Liver (tissue), 10 donors: ENCODE measurements at places on chromosomes 6 and 20. TPM values are rescaled to one million over a fixed set of nuclear protein-coding genes. Genes with fewer than 3 reads are reported as not detected.

- no peaks in the 10 kb centered on the region for H3K4me1 ChIP-seq
- H3K27me3 ChIP-seq, result no peaks in the 10 kb centered on the region
- DNase-seq, result no peak
- no peak overlapping the region for H3K4me3 ChIP-seq
- H3K27ac ChIP-seq, result no peak overlapping the region
Observed at GRCh38 chr20:41463567-41463966, 96.9 kb upstream of the EMILIN3 start.

DNA sequence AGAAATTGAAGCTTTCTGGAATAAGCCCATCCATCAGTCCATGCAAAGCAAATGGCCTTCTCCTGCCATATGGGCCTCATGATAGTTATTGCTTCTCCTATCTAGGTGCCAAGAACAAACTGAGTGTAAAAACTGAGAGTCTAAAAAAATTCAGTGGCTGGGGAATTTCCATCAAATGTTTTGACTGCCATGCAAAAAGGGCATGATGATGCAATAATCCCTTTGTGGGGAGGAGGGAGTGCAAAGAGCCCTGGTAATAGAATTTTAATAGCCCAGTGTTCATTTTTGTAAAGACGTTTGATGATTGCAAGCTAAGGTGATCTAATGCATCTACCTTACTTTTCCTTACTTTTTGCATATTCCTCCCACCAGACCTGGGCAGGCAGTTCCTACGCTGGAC lies 683.7 kb downstream of the EPM2A start:
- peaks cover 5% of the 10 kb centered on the region for H3K4me1 ChIP-seq
- H3K27me3 ChIP-seq, result no peaks in the 10 kb centered on the region
- H3K27ac ChIP-seq, result no peak overlapping the region
- no peaks in the 10 kb centered on the region for H3K36me3 ChIP-seq
- DNase-seq, result no peak

- no peaks in the 10 kb centered on the region for H3K4me1 ChIP-seq
- H3K36me3 ChIP-seq, result no peaks in the 10 kb centered on the region
- no peak overlapping the region for H3K27ac ChIP-seq
- no peak overlapping the region for H3K4me3 ChIP-seq
Observed at GRCh38 chr6:47034926-47035325, 7.2 kb downstream of the ADGRF1 start.

GRCh38 chr6:133749427-133749826 lies 139.5 kb upstream of the TCF21 start:
- DNase-seq, result no peak
- no peak overlapping the region for H3K4me3 ChIP-seq
- H3K4me1 ChIP-seq, result no peaks in the 10 kb centered on the region
- no peaks in the 10 kb centered on the region for H3K27me3 ChIP-seq
- no peaks in the 10 kb centered on the region for H3K36me3 ChIP-seq
- H3K27ac ChIP-seq, result no peak overlapping the region

DNA sequence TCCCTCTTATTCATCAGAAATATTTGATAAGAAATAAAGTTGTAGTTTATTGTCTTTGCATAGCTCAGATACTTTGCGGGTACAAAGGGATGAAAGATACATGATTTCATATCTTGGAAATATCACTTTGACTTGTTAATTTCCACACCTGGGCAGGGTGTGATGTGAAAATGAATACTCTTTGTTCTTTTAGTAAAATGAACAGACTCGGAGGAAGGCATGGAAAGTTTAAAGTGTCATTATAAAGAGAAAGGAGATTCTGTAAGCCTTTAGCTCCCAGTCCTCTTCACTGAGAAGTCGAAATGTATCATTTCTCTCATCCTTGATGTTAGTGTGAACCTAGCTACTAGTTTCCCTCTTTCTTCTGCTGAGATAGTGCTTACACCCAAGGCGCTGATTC lies 36.7 kb upstream of the AKIRIN2 start:
- H3K36me3 ChIP-seq, result no peaks in the 10 kb centered on the region
- no peak for DNase-seq
- no peaks in the 10 kb centered on the region for H3K4me1 ChIP-seq
- H3K27me3 ChIP-seq, result no peaks in the 10 kb centered on the region
- no peak overlapping the region for H3K4me3 ChIP-seq
- H3K27ac ChIP-seq, result no peak overlapping the region

DNA sequence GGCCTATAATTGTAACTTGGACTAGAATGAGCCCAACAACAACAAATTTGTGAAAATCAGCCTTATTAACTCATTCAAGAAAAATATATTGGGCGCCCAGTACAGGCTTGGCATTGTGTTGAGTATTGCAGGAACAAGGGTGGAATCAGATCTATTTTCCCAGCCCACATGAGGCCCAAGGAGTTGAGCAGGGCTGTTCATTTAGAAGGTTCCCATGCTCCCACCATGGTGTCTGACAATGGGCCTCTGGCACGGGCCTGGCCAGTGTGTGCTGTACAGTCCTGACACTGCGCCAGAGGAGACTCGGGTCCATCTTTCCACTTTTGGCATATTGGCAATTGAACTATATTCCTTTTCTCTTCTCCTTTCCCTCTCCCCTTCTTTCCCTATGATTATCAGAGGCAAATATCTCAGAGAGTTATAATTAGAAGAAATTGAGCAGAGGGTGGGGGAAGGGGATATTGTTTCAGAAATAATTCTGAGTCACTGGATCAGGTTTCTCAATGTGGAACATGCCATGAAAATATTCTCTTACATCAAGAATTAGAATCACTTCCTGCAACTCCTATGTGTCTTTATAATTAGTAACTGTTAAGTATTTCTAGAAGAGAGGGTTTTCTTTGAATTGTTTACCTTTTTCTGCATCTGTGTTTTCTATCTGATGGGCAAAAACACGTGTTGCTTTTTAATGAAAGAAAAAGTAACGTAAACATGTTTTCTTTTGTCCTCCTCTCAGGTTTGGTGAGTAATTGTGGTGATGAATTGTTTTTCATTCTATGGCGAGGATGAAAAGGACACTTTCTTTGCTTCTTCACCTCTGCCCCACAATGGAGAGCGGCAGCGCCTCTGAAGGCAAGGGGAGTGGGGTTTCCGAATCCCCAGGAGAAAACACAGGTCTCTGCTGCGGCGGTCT lies 209.4 kb downstream of the FOXA2 start:
- no peaks in the 10 kb centered on the region for H3K4me1 ChIP-seq
- no peaks in the 10 kb centered on the region for H3K36me3 ChIP-seq
- H3K27me3 ChIP-seq, result no peaks in the 10 kb centered on the region
- DNase-seq, result no peak
- no peak overlapping the region for H3K27ac ChIP-seq

- H3K4me1 ChIP-seq, result no peaks in the 10 kb centered on the region
- no peaks in the 10 kb centered on the region for H3K36me3 ChIP-seq
- DNase-seq, result no peak
- H3K4me3 ChIP-seq, result no peak overlapping the region
- H3K27me3 ChIP-seq, result no peaks in the 10 kb centered on the region
Observed at GRCh38 chr6:159606786-159607185, 86.3 kb downstream of the SOD2 start.

- DNase-seq, result no peak
- H3K27me3 ChIP-seq, result no peaks in the 10 kb centered on the region
- peaks cover 6% of the 10 kb centered on the region for H3K4me1 ChIP-seq
- H3K36me3 ChIP-seq, result no peaks in the 10 kb centered on the region
- no peak overlapping the region for H3K27ac ChIP-seq
Observed at GRCh38 chr6:12351672-12352071, 61.5 kb downstream of the EDN1 start.

- no peaks in the 10 kb centered on the region for H3K4me1 ChIP-seq
- no peak for DNase-seq
- no peak overlapping the region for H3K4me3 ChIP-seq
- H3K27ac ChIP-seq, result no peak overlapping the region
Observed at GRCh38 chr20:23111307-23111943, 25.3 kb upstream of the CD93 start.

DNA sequence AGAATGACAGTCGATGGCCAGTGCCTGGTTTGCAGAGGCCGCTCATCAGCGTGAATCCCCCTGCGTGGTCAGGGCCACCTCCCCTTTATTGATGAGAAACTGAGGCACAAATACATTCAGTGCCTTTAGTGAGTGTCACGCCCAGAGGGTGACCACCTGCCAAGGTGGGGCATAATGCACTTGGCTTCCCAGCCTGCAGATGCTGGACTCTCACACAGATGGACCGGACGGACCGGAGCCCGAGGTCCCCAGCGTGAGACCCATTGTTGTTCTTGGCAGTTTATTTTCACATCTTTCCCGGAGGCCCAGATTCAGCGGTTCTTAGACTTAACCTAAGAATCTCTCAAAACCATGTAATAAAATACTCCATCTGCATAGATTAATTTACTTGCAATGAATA lies 74.4 kb downstream of the YTHDF1 start:
- H3K27me3 ChIP-seq, result no peaks in the 10 kb centered on the region
- H3K4me3 ChIP-seq, result no peak overlapping the region
- H3K4me1 ChIP-seq, result no peaks in the 10 kb centered on the region
- no peaks in the 10 kb centered on the region for H3K36me3 ChIP-seq

- no peak overlapping the region for H3K4me3 ChIP-seq
- H3K27ac ChIP-seq, result no peak overlapping the region
- H3K4me1 ChIP-seq, result no peaks in the 10 kb centered on the region
- H3K36me3 ChIP-seq, result no peaks in the 10 kb centered on the region
Observed at GRCh38 chr6:54390362-54390761, 82.1 kb downstream of the TINAG start.

- no peaks in the 10 kb centered on the region for H3K36me3 ChIP-seq
- no peak for DNase-seq
- H3K27ac ChIP-seq, result no peak overlapping the region
- H3K4me3 ChIP-seq, result no peak overlapping the region
- no peaks in the 10 kb centered on the region for H3K27me3 ChIP-seq
Observed at GRCh38 chr6:14436592-14437132, 319.1 kb downstream of the CD83 start.

DNA sequence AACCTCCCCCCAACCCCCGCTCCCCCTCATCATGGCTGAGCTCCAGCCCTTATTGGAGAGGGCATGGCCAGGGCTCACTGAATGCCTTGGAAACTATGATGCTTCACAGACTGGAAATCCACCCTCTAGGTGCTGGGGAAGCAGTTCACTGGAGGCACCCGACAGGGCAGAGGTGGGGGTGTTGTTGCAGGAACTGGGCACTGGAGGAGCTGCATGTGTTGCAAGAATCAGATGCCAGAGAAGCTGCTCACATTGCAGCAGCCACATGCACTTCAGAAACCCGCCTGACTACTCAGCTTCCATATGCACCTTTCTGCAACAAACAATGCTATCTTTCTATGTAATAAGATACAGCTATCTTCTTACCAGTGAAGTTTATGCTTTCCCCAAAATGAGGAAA lies 7.9 kb upstream of the TBPL1 start:
- H3K4me1 ChIP-seq, result peaks cover 21% of the 10 kb centered on the region
- H3K27me3 ChIP-seq, result no peaks in the 10 kb centered on the region
- no peak for DNase-seq
- no peak overlapping the region for H3K27ac ChIP-seq

- H3K4me1 ChIP-seq, result peaks cover 3% of the 10 kb centered on the region
- no peak overlapping the region for H3K27ac ChIP-seq
- no peak for DNase-seq
- H3K4me3 ChIP-seq, result no peak overlapping the region
Observed at GRCh38 chr6:16740097-16740496, 21.2 kb downstream of the ATXN1 start.

DNA sequence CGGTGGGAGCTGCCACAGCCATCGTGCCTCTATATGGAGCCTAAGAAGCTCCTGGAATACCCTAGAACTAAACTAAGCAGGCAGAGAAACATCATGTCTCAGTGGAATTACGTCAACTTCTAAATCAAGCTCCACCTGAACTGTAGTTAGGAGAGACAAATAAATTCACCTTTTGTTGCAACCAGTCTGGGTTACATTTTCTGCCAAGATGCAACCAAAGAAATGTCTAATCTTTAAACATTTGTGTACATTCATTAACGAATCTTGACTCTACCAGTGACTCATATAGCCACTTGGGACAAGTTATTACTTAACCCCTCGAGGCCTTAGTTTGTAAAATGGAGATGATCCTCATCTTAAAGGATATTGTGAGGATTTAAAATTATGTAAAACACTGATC lies 8.9 kb downstream of the PTPRK start:
- H3K4me3 ChIP-seq, result no peak overlapping the region
- H3K36me3 ChIP-seq, result no peaks in the 10 kb centered on the region
- peaks cover 51% of the 10 kb centered on the region for H3K4me1 ChIP-seq
- no peak for DNase-seq
- no peaks in the 10 kb centered on the region for H3K27me3 ChIP-seq

DNA sequence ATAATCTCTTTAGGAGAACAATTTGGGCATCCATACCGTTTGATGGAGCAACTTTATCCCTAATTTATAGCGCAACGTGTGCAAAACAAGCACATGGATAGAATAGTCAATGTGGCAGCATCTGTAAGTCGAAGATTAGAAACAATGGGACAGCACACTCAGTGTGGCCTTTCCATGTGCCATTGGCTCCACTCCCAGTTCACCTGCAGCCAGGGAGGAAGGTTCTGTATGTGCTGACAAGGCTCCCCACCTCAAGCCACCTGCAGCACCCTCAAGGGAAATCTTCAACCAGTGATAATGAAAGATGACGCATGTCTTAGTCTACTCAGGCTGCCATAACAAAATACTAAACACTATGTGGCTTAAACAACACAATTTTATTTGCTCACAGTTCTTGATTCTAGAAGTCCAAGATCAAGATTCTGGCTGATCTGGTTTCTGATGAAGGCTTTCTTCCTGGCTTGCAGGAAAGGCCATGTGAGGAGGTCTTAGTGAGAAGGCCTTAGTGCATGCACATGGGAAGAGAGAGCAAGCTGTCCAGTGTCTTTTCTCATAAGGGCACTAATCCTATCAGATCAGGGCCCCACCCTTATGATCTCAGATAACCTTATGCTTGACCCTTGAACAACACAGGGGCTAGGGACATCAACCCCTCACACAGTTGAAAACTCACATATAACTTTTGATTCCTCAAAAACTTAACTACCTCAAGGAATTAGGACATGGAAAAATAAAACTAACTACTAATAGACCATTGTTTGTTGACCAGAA lies 34.9 kb upstream of the SHLD1 start:
- H3K4me3 ChIP-seq, result no peak overlapping the region
- peaks cover 13% of the 10 kb centered on the region for H3K4me1 ChIP-seq
- no peaks in the 10 kb centered on the region for H3K27me3 ChIP-seq

- H3K27me3 ChIP-seq, result peaks cover 4% of the 10 kb centered on the region
- no peaks in the 10 kb centered on the region for H3K4me1 ChIP-seq
- DNase-seq, result no peak
- H3K4me3 ChIP-seq, result no peak overlapping the region
- H3K36me3 ChIP-seq, result no peaks in the 10 kb centered on the region
Observed at GRCh38 chr20:3729811-3730540, 2.5 kb upstream of the HSPA12B start.

The MCHR2 gene
- total RNA-seq, result not detected

The BTN1A1 gene
- total RNA-seq, result not detected

The LRRC73 gene
- total RNA-seq, result not detected

The SCRT2 gene
- not detected for total RNA-seq
